ENCODE measurements at places on chromosomes 16 and 17.

DNA sequence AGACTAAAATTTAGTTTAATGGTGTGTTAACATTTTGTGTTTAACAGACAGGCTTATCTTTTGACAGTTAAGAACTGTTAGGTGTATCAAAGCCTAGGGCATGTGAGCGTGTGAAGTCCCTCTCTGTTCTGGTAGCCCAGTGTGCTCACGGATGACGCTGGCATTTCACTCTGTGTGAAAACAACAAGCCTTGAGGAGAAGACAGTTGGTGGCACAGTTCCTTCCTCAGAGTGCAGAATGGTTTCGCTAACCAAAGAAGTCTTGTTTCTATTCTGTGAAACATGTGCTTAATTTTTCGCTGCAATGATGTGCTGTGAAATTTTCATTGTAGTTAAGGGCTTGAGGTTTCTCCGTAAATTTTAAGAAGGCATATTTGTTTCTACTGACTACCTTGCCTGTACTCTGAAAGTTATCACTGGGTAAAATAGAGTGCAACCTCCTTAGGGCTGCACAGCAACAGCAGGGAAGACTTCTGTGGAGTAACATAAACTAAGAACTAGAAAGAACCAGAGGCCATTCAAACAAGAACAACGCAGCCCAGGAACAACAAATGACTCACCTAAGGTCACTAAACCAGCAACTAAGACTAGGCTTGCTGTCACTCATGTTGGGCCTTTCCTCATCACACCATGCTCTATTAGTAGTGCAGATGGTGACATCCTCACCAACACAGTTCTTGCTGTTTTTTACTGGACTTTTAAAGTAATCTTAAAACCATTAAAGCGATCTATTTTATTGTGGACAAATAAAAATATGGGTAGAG is 33.4 kb downstream of the BRD7 start:
- DNase-seq = no peak

DNA sequence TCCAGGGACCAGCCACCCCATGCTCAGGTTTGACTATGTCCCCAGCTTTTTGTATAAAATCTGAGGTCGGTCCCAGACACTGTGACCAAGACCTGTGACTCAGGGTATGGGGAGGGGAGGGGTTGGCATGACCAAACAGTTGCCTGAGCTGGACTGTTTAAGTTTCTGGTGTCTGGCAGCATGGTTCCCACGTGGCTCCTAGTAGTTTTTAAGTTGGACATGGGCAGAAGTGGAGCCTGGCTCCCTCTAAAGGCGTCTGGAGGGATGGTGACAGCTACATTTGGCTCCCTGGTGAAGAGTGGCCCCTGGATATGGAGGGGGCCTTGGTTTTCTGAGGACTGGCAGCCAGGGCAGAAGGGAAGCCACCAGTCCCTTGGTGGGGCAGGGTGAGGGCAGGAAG is 7.9 kb downstream of the SMCR8 start:
- no peak for DNase-seq

DNA sequence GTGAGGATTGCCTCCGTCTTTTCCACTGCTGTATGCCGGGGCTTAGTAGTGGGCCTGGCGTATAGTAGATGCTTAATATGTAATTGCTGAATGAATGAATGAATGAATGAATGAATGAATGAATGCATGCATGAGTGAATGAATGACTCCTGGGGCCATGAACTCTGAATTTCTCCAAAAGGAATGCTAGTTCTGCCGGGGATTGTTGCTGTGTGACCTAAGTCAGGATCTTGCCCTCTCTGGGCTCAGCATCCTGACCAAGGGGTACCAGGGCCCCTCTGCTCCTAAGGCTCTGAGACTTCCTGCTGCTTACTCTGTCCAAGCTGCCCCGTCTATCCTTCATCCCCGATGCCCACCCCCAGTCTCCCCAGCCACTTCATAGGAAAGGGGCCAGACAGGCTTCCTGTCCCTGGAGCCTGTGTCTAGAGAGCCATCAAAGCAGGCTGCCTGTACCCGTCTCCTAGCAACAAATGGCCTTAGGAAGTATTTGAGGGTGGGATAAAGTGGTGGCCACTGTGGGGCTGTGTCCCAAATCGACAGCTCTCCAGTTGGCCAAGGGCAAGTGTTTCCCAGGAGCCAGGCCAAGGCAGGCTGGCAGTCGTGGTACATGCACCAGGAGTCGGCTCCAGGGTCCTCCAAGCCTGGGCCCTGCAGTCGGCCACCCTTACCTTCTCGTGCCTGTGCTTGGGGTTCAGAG is 11.6 kb upstream of the MPRIP start:
- DNase-seq = no peak

- no peak for DNase-seq
Measured at GRCh38 chr17:41537614-41537954, 9.5 kb upstream of the KRT19 start.

DNA sequence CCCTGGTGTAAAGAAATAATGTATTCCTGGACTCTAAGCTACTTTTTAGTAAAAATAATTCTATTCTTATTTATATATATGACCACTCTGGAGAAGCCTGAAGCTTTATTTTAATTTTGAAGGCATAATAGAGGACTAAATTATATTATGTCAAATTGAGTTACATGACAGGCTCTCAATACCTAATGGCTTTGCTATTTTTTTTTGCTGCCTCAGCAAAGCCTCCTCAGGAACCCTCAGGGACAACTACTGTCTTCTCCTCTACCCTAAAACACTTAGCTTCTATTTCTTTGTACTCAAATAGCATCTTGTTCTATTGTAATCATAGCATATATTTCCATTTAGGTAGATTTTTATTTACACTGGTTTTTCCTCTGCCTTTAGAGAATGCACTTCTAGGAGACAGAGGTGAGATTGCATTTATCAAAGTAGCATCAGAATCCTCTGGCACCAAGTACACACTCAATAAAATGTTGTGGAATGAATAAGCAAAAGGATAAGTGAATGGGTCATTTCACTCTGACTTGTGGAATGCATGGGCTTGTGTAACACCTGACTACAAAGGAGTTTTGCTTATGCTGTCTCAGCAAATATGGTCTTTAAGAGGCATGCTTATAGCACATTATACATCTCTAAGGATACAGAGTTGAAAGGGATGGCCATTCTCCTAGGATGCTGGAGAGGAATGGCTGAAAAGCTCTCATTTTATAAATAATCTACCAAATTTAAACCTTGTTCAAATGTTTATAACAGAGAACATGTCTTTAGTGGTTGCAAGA is 605.2 kb downstream of the KCNJ2 start:
- no peak for DNase-seq

- peak; percentile 5 for DNase-seq
Measured at GRCh38 chr17:42387661-42388380, 421 bp downstream of the STAT3 start.

DNA sequence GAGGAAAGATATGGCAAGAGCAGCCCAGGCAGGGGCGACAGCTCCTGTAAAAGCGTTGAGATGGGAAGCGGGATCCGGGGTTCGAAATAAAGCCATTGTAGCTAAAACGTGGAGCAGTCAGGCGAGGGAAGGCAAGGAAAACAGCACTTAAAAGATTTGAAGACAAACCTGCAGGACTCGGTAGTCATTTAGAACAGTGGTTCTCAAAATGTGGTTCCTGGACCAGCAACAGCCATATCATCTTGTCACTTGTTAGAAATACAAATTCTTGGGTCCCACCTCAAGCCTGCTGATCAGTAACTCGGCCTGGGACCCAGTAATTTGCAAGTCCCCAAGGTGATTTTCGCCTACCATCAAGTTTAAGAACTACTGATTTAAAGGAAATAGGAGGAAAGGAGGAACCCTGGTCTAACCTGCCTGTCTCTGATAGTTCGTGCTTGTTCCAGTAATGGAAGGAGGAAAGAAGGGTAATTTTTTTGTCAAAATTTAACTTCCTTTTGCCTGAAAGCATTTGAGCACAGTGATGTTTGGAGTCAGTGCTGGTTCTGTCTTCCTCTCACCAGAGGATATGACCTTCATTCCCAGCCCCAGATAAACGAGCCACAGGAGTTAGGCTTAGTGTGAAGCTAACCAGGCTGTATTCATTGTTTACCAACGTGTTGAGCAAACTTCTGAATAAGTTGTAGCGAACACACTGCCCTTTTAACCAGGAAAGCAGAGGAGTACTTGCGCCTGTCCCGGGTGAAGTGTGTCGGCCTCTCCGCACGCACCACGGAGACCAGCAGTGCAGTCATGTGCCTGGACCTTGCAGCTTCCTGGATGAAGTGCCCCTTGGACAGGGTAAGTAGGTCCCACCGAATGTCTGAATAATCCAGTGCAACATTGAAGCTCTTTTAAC is 1.1 kb downstream of the ORC6 start:
- DNase-seq = no peak

- DNase-seq = no peak
Measured at GRCh38 chr17:76270770-76271668, 5.9 kb downstream of the UBALD2 start.

DNA sequence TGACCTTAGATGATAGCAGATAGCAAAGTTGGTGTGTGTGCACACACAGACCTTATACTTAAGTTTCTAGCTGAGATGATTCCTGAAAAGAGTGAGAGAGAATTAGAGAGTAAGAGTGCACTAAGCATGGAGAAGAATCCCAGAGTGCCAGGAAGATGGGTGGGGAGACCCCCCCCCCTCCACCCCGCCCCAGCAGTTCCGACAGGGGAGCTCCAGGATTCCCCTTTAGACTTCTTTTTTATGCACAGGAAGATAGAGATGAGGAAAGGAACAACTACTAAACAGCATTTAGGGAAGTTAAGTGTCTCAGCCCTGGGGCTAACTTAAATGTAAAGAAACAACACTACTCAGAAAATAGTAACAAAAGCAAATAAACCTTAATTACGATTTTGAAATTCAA is 878.0 kb upstream of the GOT2 start:
- no peak for DNase-seq

DNA sequence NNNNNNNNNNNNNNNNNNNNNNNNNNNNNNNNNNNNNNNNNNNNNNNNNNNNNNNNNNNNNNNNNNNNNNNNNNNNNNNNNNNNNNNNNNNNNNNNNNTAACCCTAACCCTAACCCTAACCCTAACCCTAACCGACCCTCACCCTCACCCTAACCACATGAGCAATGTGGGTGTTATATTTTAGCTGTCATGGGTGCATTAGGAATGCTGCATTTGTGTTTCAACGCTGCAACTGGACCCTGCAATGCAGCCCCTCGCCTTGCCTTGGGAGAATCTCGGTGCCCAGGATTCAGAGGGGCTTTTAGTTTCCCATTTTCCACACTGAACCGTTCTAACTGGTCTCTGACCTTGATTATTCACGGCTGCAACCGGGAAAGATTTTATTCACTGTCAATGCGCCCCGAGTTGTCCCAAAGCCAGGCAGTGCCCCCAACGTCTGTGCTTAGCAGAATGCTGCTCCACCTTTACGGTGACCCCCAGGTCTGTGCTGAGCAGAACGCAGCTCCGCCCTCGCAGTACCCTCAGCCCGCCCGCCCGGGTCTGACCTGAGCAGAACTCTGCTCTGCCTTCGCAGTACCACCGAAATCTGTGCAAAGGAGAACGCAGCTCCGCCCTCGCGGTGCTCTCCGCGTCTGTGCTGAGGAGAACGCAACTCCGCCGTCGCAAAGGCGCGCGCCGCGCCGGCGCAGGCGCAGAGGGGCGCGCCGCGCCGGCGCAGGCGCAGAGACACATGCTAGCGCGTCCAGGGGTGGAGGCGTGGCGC is 43.3 kb downstream of the POLR3K start:
- no peak for DNase-seq

DNA sequence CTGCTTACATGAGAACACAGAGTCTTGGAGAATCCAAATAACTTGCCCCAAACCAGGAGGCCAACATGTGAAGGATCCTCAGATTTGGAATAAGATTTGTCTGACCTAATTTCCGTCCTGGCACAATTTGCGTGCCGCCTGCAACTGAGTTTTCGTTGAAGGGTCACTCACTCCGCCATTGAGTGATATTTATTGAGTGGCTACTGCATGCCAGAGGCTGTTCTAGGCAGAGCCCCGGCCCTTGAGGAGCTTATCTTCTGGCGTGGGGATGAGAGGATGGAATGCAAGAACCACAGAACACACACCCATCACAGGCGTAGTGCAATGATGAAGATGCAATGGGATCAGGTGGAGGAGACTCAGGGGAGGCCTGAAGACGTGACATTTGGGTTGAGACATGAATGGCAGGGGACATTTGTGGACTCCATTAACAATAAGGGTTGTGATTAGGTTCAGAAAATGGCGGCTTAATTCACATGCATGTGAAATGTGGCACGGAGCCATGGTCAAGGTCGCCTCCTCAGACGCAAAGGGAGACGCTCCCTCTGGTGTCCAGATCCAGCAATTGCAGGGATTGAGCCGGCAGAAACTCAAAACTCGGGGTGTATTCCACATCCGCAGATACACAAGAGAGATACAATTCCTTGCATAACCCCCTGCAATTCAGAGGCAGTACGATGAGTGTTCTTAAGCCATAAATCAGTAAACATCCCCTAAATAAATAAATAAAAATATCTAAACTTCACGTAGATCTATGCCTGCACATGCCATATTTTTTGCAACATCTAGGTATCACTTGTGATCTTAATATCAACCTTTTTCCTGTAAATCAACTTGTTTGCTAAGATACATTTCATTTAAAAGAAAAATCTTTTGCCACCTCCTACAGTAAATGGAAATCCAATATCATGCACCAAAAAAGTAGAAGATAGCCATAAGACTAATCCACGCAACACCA is 57.9 kb upstream of the CACNG4 start:
- DNase-seq = peak; percentile 17

DNA sequence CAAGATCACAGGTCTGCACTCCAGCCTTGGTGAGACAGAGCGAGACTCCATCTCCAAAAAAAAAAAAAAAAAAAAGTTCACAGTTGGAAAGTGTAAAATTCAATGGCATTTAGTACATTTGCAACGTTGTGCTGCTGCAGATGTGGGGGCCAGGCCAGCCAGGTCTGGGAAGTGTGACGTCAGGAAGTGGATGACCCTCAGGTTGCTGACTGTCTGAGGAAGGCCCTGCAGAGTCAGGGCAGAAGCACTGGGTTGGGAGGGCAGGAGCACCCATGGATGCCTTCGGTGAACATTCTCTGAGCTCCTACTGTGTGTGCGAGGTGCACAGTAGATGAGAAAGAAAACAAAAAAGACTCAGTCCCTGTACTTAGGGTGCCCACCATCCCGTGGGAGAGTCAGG is 12.1 kb upstream of the WFDC1 start:
- no peak for DNase-seq

DNA sequence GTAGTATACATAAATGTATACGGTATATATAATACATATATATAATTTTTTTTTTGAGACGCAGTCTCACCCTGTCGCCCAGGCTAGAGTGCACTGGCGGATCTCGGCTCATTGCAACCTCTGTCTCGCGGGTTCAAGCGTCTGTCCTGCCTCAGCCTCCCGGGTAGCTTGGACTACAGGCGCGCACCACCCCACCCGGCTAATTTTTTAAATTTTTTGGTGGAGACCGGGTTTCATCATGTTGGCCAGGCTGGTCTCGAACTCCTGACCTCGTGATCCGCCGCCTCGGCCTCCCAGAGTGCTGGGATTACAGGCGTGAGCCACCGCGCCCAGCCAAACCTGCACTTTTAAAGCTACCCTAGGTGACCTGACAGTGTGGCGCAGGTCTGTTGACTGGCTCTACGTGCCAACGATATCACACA is 745 bp downstream of the PAM16 start:
- DNase-seq = no peak

Measured in stimulated activated CD4-positive, alpha-beta T cell treated with anti-CD3 and anti-CD28 coated beads, Interleukin-15, amount 100 ng/mL, for 1 hour (primary cell).